ENCODE measurements at places on chromosomes 5 and 9.

DNA sequence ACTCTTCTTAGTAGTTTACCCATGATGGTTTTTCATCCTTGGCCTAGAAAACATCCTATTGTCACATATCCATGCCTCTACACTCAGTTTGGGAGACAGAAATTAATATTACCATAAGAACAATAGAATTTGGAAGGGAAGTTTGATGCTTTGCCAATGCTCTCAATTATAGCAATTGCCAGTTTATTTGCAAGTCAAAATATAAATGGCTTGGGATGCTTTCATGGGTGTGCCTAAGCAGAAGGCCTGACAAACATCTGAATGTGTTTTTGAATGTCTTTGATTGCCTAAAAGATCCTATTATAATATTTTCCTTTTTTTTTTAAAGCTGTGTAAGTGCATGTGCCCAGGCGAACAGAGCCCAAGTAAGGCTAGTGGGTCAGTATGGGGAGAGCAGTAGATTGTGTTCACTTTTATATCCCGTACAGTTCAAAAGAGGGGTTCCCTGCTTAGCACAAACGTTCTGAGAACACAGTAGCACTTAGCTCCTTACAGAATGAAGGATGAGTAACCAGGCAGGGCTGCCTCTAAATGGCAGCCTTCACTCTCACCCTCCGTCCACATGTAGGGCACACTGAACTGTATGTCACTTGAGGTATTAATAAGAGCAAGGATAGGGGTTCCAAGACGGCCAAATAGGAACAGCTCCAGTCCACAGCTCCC, 56.0 kb upstream of the AGXT2 start:
- no peak for DNase-seq

DNA sequence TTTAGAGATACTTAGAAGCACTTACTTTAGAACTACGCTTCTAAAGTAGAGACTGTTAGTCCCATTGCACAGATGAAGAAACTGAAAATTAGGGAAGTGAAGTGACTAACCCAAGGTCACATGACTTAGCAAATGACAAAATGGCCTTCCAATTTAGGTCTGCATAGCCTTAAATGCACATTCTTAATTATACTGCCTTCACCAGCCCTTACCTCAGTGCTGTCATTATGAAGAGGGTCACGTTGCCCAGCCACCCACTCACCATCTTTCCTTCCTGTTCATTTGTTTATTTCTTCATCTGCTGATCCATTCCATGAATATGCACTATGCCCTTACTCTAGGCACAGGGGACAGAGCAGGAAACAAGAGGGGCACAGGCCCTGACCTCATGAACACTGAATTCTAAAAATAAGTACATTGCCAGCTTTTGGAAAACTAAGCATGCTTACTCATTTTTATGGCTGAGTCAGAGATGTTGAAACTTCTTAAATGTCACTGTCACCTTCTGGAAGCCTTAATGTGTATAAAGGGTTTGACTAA, 8.6 kb downstream of the HAVCR2 start:
- no peak for DNase-seq

GRCh38 chr5:79578876-79579275, 33.4 kb upstream of the TENT2 start:
- DNase-seq = no peak

DNA sequence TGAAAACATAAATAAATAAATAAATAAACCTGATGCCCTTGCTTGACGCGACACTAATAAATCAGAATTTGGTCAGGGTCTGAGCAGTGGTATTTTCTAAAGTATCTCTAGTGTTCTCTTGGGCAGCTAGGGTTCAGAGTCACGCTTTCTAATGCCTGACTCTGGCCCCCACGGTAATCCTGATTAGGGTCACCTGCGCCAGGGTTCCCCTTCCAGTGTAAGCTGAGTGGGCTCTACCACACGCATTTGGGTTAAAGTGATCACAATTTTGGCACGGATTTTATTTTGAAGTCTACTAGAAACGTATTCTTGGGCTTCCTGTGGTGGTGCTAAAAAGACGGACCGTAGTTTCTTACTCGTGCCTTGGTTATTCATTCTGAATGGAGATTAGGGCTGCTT, 651 bp downstream of the TTC1 start:
- DNase-seq = no peak

DNA sequence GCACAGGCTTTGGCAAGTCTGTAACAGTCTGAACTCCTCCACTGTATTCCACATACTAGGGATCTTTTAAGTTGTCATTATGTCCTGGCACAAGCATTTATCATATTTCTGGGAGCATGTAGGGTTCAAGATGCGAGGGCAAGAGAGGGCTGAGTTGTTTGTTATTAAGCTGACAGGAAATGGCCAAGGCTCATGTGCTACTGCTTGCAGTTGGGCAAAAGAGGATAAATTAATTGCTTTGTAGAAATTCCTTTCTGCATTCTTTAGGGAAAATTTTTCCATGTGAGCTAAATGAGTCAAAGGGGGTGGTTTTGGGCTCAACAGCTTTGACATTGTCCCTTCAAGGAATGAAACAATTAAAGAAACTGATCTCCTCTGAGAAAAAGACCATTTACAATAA, 35.4 kb downstream of the DOCK8 start:
- DNase-seq = no peak

DNA sequence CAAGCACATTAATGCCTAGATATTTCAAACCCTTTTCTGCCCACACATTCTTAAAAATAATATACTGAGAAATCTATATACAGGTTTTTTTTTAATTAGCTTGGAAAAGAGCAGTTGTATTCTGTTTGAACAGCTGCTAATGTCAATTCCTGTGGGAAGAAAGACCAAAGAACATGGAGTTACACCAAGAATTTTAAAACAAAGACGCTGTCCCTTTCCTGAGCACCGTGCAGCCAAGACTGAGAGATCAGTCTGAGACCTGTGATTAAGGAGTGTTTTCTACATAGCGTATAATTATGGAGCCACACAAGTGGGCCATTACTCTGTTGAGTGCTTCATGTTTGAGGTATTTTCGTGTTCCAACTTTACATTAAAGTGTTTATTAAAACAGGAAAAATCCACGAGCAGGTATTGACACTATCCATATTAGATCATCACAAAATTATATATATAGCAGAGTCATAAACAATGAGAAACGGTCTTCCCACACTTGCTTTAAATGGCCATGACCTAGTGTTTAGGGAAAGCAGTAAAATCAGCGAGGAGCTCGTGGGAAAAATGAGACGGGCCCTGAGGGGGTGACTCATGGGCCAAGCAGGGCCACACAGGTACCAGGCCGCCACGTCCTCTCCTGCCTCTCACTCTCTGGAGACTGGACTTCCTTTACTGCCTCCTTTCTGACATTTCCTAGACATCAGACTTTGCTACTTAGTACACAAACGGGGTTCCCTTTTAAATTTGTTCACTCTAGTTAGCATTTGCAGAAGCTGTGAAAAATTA, 153.1 kb upstream of the OTULINL start:
- no peak for DNase-seq

DNA sequence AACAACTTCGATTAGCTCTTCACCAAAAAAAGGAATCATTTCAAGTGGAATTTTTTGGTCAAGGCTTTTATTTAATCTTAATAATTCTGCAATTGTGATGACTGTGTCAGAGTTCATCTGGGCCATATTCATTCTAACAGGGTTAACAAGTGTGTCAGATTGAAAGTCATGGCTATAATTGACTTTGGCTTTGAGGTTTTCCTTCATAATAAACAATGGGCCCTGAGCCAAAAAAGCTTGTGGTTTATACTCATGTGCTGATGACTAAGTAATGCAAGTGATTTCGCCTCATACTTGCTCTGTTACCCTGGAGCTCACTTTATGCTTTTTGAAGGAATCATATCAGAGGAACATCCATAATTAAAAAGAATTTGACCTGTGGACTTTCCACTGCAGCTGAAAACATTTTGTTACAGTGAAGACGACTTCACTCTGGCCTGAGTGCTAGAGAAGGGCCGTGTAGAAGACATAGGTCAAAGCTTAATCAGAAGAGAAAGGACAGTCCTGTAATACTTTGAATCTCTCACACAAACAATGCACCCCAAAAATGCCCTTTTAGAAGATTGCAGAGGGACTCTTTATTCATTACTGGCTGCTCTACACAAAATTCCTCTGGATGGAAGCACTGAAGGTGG, 101.7 kb downstream of the GDNF start:
- peak; percentile 40 for DNase-seq

DNA sequence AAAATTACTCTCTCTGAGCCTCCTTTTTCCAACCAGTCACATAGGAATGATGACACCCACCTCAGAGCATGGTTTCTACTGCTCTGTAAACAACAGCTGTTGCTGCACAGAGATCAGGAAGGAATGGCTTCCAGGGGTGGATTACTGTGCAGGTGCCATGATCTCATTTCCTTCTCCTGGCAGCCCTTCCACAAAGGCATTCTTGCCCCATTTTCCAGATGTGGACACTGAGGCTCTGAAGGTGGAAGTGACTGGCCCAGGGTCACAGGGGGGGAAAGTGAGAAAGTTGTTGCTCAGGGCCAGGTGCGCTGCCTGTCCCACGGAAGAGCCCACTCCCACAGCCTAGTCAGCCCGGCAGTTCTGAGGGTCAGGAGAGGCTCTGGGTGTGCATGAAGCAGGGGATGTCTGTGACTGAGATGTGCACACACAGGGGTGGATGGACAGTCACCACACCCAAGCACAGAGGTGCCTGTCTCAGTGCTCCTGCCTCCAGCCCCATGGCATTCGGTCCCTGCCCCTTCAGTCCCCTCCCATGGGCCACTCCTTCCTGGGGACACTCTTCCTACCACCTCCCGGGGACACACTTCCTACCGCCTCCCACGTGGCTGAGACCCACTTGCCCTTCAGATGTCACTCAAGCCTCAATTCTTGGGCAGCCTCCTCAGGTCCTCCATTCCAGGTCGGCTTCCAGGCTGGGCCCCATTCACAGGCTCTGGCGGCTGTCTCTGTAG, 17.0 kb downstream of the FGFR4 start:
- DNase-seq = no peak

- no peak for DNase-seq
Measured at GRCh38 chr5:160183075-160183474, 46.2 kb upstream of the FABP6 start.

- DNase-seq = no peak
Measured at GRCh38 chr9:112752334-112753125, 2.0 kb downstream of the SNX30 start.

GRCh38 chr5:136666970-136667620, 301.8 kb upstream of the TRPC7 start:
- DNase-seq = no peak

- no peak for DNase-seq
Measured at GRCh38 chr5:21142791-21143190, 1154.8 kb upstream of the CDH18 start.

- DNase-seq = no peak
Measured at GRCh38 chr9:127953154-127953553, 15.5 kb upstream of the DPM2 start.

- DNase-seq = peak; percentile 27
Measured at GRCh38 chr5:174724484-174725260, at the start of gene MSX2. Gene MSX2, plus strand, starts transcription at chr5:174724582. Its CDS starts 78 bp downstream, at chr5:174724660.

GRCh38 chr9:113403646-113404045, 2.6 kb upstream of the ALAD start:
- DNase-seq = no peak

GRCh38 chr5:80781356-80781755, 126.6 kb upstream of the DHFR start:
- DNase-seq = no peak

- peak; percentile 10 for DNase-seq
Measured at GRCh38 chr5:56951126-56951945, 587 bp downstream of the MIER3 start.

DNA sequence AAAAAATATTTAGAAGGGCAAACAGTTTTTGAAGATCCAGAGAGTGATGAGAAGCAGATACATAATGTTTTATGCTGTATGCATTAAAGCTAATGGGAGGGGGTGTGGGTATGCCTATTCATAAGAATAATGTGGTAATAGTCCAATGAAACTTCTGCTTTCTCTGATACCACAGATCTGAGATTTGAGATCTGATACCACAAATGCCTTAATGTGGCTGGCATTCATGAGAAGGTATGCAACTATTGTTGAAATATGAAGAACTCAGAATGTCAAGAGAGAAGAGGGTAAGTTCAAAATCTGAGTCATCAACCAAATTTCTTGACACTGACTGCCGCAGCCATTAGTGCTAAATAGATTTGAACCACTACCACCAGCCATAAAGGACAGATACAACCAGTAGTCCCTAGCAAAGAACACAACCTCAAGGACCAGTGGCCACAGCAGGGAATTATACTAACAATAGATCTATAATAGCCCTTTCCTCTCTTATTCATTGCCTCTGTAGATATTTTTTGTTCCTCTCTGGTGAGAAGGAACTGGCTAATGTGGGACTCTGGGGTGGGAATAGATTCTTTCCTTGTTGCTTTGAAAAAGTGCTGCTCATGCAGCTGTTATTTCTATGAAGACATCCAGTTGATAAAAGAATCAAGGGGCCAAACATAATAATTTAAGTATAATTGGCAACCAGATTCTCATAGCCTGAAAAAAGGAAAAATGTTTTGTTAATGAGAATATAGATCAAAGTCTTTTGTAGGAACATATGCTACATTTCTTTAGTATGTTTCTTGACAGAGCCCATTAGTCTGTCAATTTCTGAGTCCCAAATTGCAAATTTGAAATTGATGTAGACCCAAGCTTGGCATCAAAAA, 256.5 kb upstream of the ZNF608 start:
- no peak for DNase-seq

Measured in CD4-positive, alpha-beta T cell treated with Interleukin-21 for 1 hour (primary cell).